ENCODE measurements at places on chromosomes 5 and 9.

DNA sequence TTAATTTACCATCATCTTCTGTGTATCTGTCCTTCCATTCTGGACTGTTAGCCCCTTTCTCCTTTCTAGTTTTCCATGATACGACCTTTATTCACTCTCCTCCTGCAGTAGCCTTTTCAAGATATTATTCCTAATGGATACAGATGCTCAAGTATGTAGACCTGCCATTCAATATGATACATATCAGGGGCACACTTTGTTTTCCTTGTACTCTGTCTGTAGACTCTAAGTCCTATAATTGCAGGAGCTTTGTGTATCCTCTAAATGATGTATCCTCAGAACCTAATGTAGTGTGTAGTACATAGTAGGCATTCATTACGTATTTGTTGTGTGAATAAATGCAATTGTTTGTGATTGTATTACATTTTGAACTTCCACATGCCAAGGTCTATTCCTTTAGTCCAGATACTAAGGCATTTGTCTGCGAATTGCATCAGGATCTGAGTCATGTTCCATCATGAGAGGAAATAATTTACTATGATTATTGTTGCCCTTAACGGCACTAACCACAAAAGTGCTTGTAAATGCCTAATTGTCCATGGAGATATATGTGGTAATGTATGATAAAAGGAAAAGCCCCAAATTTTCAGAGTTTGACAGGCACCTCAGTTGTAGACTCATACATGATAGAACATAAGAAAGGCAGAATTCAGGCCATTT lies 57.1 kb upstream of the IZUMO3 start:
- DNase-seq, result no peak

DNA sequence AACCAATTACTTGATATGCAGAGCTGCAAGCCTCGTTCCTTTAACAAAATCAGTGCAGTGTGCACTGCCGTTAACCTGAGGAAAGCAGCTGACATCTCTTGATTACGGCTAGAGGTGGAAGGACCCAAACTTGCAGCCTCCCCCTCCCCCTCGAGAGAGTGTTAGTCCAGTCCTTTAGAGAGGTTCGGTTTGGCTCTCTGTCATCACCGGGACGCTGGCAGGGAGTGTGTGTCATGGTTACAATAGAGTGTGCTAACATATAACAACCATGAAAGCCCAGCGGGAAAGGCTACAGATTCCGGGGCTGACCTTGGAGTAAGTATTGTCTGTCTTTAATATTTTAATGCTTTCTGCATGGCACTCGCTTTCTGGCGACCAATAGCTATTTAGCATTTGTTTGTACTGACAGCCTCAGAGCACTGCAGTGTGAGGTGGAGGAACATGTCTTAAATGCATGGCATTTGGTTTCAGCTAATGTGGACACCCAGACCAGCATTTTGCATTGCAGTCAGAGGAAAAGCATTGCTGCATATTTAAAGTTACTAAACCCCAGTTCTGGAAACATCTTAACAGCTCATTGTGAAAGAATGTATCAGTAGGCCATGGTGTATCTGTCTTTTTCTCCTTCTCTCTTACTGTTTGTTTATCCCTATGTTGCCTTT lies 237.5 kb downstream of the CD180 start:
- DNase-seq, result no peak

DNA sequence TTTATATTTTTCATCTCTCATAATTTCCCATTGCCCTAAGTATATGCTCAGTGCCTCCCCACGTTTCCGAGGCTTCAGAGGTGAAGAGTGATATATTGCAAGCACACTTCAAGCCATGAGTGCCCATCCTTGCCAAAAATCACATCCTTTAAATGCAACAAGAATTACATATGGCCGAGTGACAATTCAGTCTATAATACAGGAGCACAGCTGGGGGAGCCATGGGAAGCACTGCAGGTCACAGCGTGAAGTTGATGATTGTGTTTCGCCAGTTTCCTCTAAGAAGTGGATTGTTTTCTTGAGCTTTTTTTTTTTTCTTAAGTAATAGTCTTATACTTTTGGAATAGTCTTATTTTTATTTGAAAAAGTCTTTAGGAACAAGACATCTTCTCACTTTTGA lies 61.1 kb downstream of the MTRR start:
- DNase-seq, result no peak

GRCh38 chr5:77483682-77484081 lies 8.4 kb downstream of the WDR41 start:
- no peak for DNase-seq

- no peak for DNase-seq
These were observed 557.0 kb downstream of the TLE1 start for GRCh38 chr9:81132318-81132717.

DNA sequence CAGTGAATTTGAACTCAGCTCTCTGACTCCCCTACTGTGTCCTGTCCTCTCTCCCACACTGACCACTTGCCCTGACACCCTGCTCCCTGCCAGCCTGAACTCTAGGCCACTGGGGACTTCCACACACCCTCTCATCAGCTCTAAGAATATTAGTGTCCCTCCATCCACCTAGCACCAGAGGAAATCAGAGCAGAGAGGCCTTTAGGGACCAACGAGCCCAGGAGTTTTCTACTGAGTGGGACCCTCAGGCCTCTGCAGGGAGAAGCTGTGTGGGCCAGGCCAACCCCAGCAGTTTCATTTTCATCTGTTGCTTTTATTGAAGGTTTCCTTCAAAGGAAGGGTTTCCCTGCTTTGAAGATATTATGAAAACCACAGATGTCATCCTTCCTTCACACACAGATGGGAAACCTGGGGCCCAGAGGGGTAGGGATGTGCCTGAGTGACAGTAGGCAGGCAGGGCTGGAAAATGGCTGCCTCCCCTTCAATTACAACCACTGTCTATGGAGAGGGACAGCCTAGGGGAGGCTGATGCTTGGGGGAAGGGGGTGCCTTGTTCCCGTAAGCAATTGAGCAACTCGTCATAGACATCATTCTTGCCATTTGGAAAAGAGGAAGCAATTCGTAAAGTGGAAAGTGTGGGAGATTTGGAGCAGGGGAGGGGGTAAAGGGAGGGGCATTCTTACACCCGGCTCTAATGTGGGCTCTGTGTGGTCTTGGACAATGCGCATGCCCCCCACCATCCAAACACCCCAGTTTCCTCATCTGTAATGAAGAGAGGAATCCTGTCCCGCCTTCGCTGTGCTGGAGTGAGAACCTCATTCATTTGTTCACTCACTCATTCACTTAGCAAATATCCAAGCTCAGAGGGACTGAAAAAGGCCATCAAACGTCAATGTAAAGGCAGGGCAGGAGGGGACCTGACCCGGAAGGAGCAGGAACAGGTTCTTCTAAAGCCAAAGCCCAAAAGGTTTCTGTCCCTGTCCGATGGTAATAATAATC lies 3.9 kb downstream of the GLIPR2 start:
- DNase-seq, result no peak

- no peak for DNase-seq
These were observed at the start of gene RANBP17 for GRCh38 chr5:170861917-170862766. Gene RANBP17, plus strand, starts transcription at chr5:170862018.

- DNase-seq, result no peak
These were observed 23.9 kb downstream of the MED27 start for GRCh38 chr9:132055756-132056155.

DNA sequence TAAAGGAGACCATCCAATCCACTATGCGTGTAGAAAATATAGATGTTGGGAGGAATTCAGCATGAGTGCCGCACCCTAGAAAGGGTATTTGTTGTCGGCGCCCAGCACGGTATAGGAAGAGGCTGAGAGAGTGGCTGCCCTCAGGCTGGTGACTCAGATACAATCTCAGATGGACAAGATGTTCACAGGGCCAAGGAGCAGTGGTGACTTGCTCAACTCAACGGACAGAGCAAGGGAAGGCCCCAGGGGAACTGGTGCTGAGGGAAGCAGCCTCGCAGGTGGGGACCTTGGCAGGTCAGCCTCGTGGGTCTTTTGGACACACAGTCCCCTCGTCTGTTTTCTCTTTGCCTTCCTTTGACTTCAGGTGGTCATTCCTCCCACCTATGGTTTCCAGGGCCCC lies 28.0 kb upstream of the IRX2 start:
- DNase-seq, result no peak

- no peak for DNase-seq
These were observed 32.9 kb downstream of the FGD3 start for GRCh38 chr9:92980085-92980745.

GRCh38 chr5:88787856-88788255 lies 95.1 kb downstream of the MEF2C start:
- no peak for DNase-seq

DNA sequence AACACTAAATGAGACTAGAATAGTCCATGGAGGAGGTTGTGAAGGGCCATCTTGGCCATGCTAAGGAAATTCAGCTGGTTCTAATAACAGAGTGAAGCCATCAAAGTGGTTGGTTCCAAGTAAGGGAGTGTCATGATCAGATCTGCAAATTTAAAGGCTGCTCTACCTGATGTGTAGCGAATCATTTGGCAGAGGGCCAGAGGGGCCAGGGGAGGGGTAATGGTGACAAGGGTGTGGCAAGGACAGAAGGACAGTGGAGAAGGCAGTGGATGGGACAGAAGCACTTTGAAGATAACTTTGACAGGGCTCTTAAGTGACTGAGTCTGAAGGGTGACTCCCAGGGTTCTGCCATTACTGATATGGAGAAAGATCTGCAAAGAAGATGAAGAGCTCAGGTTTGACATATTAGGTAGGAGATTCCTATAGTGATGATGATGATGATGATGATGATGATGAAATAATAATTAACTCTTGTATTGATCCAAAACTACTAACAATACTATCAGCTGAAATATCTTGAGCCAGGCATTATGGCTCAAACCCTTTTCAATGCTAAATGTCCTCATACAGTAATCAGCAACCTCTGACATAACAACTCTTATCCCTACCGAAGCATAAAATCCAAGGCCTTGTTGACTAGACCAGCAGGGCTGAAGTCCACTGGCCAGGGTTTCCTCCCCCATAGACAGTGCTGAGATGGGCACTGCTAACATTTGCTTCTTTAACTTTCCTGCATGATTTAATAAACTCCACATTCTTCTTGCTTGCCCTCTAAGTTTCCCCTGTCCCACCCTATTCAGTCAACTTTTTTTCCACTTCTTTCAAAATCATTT lies 20.0 kb downstream of the KIAA1191 start:
- DNase-seq, result no peak

DNA sequence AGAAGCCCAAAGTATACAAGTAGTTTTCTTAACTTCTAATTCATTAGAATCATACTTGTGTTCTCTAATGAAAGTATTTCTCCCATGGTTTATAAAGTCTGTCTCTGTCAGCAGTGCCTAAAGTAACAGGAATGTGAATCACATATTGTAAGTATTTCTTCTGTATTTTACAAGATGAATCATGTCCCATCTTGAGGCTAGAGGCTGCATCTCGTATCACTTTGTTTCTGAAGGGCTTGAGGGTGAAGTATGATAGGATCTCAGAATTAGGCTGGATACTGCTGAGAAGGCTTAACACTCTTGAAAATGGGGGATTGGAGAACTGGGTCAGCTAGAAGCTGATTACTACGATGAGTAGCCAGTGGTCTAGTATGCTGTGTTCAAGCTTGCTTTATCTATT lies 242.2 kb upstream of the ACTBL2 start:
- DNase-seq, result no peak

DNA sequence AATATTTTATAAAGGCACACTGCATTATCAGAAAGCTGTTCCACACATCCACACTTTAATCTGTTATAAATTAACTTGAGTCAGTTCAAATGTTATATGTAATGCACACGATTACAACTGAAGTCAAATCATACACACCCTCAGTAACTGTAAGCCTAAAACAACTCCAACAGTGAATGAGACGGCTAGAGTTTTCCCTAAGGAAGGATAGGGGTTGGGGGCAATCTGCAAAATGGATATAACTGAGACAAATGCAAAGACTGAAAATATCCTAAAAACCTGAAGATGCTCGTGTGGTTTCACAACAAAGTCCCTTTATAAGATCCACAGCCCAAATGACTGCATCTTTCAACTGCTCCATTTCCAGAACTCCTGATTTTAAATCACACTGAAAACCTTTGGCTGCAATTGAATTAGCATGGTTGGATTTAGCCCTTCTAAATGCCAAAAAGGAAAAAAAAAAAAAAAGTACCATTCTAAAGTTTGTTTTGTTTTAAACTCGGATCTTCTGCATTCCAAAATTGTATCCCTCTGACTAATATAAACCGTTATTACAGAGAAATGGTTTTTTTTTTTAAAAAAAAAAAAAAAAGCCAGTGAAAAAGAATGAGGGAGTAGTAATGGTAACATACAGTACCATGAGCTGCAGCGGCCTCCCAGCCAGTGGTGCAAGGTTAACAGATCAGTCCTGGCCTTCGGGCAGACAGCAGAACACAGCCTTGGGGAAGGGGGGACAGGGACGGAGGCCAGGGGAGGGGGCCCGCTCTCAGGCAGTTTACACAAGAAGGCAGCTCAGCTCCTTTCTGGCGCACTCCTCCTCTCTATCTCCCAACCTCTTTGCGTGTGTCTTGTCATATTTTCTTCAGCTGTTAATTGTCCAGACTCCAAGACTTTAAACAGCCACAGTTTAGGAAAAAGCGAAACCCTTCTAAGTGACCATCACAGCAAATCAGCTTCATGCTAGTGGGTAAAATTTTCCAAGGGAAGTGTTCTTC lies 166.1 kb downstream of the BNC2 start:
- DNase-seq, result no peak

DNA sequence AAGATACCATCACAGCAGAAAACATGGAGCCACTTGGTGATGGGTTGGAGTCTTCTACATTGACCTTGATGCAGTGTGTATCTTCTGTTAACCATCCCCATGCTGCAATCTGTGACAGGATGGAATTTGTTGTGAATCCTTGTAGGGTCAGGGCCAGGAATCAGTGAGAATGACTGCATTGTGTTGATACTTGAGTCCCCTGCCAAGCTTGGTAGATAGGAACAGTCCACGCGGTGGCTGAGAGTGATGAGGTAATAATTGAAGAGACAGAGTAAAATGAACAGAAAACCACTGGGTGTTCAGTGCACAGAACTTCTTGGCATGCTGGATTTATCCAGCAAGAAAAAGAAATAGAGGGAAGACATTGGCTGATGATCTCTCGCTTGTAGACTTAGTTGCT lies 217.5 kb downstream of the MAN2A1 start:
- DNase-seq, result no peak

DNA sequence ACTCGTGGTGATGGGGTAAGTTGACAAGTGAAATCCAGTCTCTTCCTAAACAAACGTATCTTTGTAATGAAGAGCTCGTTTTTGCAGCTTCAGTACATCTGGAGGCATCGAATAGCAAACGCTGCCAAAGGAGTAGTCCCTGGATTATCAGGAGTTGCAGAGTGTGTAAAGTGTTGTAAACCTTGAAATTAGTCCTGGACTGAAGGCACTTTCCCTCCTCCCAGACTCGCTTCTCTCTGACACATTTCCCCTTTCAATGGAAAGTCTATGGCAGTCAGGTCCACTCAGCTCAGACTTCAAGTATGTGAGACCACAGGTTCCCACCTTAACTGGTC lies 1.5 kb upstream of the PBX3 start:
- no peak for DNase-seq

- DNase-seq, result no peak
These were observed 312.1 kb downstream of the CDH12 start for GRCh38 chr5:22541037-22541436.

DNA sequence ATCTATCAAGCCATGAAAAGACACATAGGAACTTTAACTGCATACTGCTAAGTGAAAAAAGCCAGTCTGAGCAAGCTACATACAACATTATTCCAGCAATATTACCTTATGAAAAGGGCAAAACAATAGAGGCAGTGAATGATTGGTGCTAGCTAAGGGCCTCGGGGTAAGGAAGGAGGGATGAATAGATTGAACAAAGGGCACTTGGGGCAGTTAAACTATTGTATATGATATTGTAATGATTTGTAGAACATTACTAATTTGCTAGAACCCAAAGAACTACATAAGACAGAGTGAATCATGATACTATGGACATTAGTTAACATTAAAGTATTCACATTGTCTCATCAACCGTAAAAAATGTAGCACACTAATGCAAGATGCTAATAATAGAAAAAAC lies 218.3 kb downstream of the FBXO4 start:
- DNase-seq, result no peak

Data from activated T-cell treated with anti-CD3 and anti-CD28 coated beads for 24 hours (primary cell).